ENCODE measurements at places on chromosomes 5 and 9.

GRCh38 chr5:67038817-67039603 is 157.6 kb downstream of the CD180 start:
- DNase-seq: no peak

DNA sequence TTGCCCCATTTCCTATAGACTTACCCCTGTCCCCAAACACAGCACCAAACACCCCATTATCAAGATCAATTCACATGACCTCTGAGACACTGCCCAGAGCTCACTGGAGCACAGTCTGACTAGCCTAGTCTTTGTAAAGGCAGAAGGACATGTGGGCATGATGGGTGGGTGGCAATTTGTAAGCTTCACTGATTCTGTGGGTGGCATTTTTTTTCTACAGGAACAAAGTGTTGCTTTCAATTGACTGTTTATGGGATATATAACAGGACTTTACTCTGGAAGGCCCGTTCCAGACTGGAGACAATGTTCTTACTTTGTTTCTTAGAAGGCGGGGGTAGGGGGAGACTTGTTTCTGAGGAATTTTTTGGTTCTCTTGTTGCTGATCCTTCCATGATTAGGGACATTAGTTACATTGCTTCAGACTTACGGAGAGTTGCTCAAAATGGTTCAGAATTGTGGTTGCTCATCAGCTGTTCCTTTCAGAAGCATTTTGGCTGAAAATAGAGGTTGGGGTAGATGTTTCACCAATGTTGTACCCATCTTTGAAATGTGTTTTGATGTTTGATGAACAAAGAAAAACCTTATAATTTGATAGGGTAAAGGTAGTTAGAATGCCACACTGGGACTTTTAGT is 20.2 kb downstream of the NNT start:
- DNase-seq: no peak

DNA sequence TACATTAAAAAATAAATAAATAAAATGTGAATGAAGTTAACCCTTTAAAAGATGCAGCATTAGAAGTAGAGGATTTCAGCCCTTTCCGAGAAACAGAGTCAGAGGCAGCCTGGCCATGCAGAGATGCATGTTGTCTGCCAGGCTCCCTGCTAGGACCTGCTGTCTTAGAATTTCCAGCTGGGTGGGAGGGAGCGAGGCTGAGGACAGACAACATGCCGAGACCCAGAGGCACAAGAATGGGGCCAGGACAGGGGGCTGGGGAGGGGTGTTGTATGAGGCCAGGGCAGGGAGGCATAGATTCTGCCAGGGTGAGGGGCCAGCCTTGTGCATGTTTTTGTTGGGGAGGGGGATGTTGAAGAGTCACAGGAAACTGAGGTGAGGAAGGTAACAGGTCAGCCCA is 68.6 kb upstream of the NEURL1B start:
- DNase-seq: no peak

DNA sequence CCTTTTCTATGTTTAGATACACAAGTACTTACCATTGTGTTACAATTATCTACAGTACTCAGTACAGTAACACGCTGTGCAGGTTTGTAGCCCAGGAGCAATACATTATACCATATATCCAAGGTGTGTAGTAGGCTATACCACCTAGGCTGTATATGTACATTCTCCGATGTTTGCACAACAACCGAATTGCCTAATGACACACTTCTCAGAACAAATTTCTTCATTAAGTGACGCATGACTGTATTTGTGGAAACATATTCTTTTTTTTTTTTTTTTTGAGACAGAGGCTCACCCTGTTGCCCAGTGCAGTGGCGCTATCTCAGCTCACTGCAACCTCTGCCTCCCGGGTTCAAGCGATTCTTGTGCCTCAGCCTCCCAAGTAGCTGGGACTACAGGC is 4.0 kb upstream of the RAD23B start:
- DNase-seq: no peak

DNA sequence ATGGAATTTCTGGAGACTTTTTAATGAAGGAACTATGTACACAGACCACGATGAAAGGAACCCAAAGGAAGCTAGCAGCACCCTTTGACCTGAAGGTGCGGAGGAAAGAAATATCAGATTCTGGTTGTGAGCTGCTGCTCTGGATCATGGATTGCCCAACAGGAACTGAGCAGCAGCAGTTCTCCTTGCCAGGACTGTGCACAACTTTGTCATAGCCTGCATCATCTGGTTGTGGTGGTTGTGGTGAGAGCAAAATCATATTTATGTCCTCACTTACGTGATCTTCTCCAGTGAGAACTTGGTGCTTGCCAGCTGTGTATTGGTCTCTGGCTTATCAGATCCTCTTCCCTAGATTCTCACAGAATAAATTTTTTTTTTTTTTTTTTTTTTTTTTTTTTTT is 70.7 kb upstream of the LPAR1 start:
- no peak for DNase-seq

All from GM23338 (cell line).